Putamen (tissue), 1 donor: ENCODE measurements at places on chromosomes 16 and 17.

GRCh38 chr16:88870608-88871348, 4.3 kb upstream of the PABPN1L start:
- DNase-seq, result no peak

- DNase-seq, result no peak
Measured at GRCh38 chr16:11655655-11656054, 12.6 kb upstream of the SNN start.

GRCh38 chr17:75516619-75517296, 430 bp downstream of the TSEN54 start:
- no peak for DNase-seq

DNA sequence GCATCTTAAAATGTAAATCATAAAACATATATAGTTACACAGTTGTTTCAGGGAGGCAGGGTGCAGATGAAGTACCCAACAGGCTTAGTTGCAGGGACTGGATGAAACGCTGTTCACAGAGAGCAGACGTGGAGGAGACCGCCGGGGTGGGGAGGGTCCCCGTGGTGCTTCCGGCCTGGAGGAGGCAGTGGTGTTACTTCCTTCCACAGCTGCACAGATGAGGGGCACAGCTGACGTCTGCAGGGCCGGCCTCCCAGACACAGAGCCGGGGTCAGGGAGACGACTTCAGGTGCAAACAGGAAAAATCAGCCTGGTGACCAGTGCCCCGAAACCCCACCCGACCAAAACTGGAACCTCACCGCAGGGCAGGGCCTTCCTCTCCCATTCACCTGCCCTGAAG, 17.1 kb downstream of the SPIRE2 start:
- DNase-seq, result no peak

- DNase-seq, result peak; percentile 51
Measured at GRCh38 chr16:29848420-29849297, 14.4 kb downstream of the CDIPT start.

DNA sequence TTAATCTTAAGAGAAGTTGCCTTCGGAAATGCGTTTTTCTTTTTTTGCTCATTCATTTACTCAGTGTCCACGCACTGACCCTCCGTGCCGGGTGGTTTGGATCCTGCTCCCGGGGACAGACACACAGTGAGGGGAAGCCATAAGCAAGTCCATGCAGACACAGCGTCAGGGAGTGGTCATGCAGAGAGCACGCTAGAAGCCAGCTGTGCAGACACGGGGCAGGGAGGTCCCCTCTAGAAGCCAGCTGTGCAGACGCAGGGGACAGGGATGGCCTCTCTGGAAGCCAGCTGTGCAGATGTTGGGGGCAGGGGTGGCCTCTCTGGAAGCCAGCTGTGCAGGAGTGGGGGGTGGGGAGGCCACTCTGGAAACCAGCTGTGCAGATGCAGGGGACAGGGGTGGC, 4.8 kb downstream of the GAA start:
- DNase-seq, result no peak

- DNase-seq, result peak; percentile 78
Measured at GRCh38 chr17:48074322-48075081, 26.3 kb downstream of the NFE2L1 start.

GRCh38 chr16:28264656-28265055, 27.7 kb upstream of the SBK1 start:
- no peak for DNase-seq

DNA sequence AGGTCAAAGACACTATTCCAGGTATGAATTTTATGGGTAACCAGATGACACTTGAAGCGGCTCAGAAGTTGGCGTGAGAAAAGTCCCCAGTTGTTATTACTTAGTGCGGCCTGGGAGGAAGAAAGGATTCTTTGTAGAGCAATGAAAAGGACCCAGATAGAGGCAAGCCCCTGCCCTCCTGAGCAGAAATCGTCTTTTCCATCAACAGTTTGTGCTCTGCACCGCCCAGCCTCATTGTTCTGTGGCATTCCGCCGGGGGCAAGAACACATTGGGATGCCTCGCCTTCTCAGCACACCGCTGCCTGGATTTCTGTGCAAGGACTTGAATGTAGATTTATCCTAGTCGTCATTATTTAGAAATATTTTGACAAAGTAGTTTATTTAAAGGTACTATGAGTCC, 32.7 kb upstream of the CRHR1 start:
- no peak for DNase-seq

DNA sequence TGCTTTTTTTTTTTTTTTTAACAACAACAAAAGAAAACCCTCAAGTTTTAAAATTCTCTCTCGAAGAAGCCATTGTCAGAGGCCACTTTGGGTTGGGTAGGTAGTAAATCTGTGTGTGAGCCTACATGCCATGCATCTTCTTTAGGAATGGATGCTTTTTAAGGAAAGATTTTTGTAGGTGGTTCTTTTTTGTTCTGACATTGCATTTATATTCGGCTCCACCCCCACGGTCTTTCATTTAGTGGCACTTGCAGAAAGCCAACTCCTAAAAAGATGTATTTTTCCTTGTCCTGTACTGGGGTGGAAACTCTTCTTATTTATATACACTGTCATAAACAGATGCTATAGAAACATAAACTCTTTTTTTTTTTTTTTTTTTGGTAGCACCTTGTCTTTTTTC, 35.1 kb downstream of the KCNJ2 start:
- DNase-seq, result peak; percentile 74

- DNase-seq, result peak; percentile 47
Measured at GRCh38 chr17:6753006-6753445, 2.8 kb upstream of the XAF1 start.

DNA sequence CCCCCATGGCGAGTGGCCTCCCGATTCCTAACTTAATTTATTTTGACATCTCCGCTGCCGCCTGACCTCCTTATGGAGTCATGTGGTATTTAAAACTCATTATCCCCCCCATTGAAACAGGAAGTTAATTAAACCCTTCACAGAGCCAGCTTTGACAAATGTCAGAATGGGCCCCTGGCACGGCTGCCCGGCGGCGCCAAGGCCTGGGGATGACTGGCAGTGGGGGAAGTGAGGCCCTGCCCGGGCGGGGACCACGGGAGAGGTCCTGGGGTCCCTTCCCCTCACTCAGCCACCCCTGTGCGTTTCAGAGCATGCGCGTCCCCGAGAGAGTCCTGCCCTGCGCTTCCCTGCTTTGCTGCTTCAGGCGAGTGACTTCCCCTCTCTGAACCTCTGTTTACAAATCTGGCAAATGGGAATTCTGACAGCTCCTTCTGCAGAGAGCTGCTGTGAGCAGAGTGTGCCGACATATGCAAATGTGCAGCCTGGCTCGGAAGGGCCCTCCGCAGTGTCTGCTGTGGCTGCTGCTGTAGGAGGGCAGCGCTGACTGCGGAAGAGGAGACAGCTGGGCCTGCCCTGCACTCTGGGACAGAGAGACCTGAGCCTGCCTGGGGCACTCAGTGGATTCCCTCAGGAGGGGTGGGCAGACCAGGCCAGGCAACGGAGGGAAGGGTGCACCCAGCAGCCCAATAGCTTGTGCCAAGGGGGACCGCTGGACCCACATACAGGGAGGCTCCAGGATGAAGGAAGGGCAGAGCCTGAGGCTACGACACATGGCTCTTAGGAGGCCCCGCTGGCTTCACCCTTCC, 4.4 kb upstream of the ZFPM1 start:
- no peak for DNase-seq

- no peak for DNase-seq
Measured at GRCh38 chr17:79975498-79976134, 60.1 kb downstream of the TBC1D16 start.

- no peak for DNase-seq
Measured at GRCh38 chr16:53912155-53912554, 208.2 kb downstream of the FTO start.

- DNase-seq, result no peak
Measured at GRCh38 chr16:89495121-89495520, 4.8 kb upstream of the ANKRD11 start.

- DNase-seq, result peak; percentile 62
Measured at GRCh38 chr17:42287305-42287976, 857 bp upstream of the STAT5A start.

DNA sequence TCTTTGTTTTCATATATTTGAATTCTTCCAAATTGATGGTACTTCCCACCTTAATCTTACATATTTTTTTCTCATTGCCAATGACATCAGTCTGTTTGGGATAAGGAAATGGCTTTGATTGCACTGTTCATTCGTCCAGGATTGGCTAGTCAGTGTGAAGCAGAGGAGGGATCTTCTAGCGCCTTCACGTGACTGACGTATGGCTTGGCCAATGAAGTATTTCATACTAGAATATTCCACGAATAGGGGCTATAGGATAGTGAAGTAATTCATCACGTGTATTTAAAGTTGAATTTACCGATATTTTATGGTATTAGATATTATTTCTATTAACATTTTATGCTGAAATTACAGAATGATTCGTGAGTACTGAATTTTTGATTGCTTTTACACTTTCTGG, 178.7 kb upstream of the ZFHX3 start:
- DNase-seq, result no peak

- DNase-seq, result no peak
Measured at GRCh38 chr16:84434800-84435199, 66.5 kb downstream of the ATP2C2 start.

GRCh38 chr16:991773-992172, 10.2 kb downstream of the SOX8 start:
- no peak for DNase-seq

- no peak for DNase-seq
Measured at GRCh38 chr16:6249863-6250262, 1082.8 kb upstream of the RBFOX1 start.

DNA sequence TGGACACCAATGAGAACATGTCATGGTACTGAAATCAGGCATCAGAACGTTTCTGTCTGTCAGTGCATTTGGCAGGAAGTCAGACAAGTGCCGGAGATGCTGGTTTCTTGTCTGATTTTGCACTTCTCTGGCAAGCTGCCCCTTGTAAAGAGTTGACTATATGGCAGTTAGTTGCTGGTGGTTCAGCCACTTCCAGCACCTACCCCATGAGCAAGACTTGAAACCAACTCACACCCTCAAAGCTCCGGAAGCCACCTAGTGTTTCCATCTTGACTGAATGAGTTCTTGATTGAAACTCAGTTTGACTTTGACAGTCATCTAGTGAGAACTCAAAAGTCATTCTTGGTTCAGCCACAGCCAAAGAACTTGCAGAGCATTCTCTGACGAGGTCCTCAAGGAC, 225.1 kb downstream of the SPECC1 start:
- DNase-seq, result no peak

- no peak for DNase-seq
Measured at GRCh38 chr16:86033971-86034370, 135.0 kb downstream of the IRF8 start.

DNA sequence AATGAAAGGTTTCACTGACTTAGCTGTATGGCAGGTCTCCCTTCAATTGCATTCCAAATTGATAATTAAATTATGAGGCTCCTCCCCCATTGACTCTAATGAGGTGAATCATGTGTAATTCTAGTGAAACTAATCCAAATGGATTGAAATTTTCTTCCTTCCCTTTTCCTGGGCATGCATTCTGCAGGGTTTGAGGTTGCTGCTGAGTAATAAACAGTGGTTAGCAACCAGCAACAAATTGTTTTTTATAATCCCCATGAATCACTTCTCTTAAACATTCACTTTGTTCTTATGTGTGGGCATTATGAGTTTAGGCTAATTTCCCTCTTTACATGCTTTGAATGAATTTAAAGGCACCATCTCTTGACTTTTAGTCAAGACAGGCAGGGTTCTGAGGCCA, 43.4 kb downstream of the MYOCD start:
- no peak for DNase-seq

DNA sequence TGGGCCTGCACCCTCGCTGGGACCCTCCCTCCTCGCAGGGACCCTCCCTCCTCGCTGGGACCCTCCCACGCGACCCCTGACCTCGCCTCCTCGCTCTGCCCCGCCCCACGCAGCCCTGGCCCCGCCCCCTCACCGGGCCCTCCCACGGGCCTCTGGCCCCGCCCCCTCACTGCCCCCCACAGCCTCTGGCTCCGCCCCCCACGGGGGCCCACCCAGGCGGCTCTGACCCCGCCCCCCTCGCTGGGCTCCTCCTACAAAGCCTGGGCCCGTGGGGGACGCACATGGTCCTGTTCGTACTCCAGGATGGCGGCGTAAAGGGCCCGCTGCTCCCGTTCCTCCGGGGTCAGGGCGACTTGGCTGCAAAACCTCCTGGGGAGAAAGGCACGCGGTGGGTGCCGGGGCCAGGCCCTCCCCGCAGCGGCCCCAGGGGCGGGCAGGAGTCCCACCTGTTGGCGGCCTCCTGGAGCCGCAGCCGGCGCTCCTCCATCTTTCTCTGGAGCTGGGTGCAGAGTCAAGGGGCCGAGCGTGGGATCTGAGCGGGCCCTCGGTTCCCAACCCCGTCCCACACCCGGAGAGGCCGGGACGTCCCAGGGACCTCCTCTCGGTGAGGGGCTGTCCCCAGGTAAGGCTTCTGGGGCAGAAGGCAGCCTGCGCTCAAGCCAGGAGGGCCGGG, 9.0 kb downstream of the VPS9D1 start:
- no peak for DNase-seq

GRCh38 chr17:53765609-53766008, 57.1 kb upstream of the KIF2B start:
- DNase-seq, result no peak

DNA sequence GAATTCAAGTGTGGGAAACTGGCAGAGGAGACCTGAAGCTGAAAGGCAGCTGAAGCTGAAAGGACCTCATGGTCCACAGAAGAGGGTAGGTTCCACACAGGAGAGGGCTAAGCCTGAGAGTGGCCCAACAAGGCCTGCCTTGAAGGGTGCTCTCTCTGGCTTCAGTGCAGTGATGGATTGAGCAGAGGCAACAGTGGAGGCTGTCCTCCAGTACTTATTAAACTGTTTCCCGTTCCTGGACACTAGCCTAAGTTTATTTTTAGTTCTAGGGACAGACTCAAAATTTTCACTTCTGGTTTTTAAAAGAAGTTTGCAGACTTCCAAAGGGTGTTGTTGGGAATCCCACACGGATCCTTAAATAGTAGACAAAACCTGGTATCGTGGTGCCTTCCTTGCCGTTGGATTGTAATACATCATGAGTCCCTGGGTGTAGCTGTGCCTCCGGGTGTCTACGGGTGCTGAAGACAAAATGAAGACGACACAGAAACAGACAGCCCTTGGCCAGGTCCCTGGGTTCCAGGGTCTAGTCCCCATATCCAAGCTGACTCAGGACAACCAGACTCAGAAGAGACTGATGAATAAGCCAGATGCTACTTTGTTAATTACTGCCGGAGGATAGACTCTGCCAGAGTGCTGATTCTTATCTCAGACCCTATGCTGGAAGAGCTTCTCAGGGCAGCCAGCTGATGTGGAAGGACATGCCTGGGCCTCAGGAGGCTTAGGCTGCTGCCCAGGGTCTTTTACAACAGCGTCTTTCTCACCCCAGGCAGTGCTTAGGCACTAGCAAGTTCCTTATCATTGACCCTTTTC, 7.1 kb upstream of the CMTM4 start:
- DNase-seq, result no peak

GRCh38 chr17:66637491-66637890, 197.4 kb upstream of the CACNG5 start:
- no peak for DNase-seq
